Karpas-422 (cell line): ENCODE measurements at places on chromosomes 13 and 19. TPM values are rescaled to one million over a fixed set of nuclear protein-coding genes. Genes with fewer than 3 reads are reported as not detected.

EDDM13 gene
- not detected in 2 replicates for total RNA-seq

PDS5B gene
- total RNA-seq: 30.5 and 61.2 TPM in 2 replicates

PGLYRP1 gene
- not detected in 2 replicates for total RNA-seq

EXOC3L2 gene
- not detected in 2 replicates for total RNA-seq

RPS16 gene
- total RNA-seq: 378 and 758 TPM in 2 replicates

IGFL2 gene
- total RNA-seq: not detected in 2 replicates

TTC9B gene
- total RNA-seq: not detected in 2 replicates

ZNF433 gene
- total RNA-seq: 4.4 and 6.0 TPM in 2 replicates

PTH2 gene
- not detected in 2 replicates for total RNA-seq

CCL25 gene
- not detected in 2 replicates for total RNA-seq

DNA sequence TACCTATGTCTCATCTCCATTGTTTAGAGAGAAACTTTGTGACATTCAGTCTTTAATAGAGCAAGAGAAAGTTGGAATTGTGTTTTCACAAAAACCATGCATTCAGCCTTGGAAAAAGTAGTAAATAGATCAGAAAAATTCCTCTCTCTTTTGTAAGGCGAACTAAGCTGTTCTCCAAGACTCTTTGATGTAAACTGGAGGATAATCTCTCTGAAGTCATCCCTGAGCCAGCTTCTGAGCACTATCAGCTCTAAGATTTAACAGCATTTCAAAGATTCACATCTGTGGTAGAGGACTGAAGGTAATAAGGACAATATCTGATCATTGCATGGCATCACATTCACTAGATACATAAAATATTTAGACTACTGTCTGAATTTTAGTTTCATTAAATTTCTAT lies 904.6 kb upstream of the ATXN8OS start:
- H3K27me3 ChIP-seq: no peaks in the 10 kb centered on the region
- no peaks in the 10 kb centered on the region for H3K36me3 ChIP-seq
- no peak overlapping the region for H3K27ac ChIP-seq
- DNase-seq: no peak
- no peaks in the 10 kb centered on the region; the same call in 1 of the 2 replicates for H3K4me1 ChIP-seq
- no peak overlapping the region for H3K4me3 ChIP-seq

DNA sequence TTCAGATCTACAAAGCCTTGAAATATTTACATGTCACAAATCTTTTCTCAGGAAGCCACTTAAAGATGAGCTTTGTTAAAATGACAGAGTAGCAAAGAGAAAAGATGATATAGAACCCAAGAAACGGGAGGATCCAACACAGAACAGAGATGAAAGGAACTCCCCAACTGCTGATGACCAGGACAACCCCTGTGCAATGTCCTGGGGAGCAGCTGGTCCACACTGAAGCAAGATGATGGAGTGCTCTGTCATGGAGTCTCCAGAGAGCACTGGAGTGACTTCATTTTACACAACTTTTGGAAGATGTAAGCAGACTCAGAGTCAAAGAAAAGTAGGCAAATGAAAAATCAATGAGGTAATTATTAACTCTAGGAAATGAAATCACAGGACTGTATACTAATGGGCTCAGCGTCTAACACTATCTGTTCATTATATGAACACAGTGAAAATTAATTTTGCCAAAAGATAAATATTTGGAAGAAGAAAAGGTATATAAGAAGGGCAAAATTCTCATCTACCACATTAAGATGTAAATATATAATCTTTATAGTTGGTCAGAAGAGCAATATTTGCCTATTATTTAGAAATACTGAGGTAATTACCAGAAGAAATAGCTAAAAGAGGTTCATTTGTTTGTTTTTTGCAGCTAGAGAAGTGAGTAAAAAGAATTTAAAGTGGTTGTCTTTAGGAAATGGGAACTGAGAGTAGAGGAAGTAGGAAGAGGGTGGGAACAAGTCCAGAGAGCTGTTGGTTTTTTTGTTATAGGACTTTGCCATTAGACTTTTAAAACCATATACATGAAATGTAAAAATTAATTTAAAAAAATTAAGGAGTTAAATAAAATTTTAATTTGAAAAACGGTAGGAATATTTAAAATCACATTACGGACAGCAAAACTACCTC lies 30.5 kb downstream of the MTRF1 start:
- peaks cover 4% of the 10 kb centered on the region; the same call in 1 of the 2 replicates for H3K36me3 ChIP-seq
- no peak for DNase-seq
- no peaks in the 10 kb centered on the region for H3K27me3 ChIP-seq
- peaks cover 23% of the 10 kb centered on the region for H3K4me1 ChIP-seq
- peak overlapping the region; percentile 71 for H3K27ac ChIP-seq

DNA sequence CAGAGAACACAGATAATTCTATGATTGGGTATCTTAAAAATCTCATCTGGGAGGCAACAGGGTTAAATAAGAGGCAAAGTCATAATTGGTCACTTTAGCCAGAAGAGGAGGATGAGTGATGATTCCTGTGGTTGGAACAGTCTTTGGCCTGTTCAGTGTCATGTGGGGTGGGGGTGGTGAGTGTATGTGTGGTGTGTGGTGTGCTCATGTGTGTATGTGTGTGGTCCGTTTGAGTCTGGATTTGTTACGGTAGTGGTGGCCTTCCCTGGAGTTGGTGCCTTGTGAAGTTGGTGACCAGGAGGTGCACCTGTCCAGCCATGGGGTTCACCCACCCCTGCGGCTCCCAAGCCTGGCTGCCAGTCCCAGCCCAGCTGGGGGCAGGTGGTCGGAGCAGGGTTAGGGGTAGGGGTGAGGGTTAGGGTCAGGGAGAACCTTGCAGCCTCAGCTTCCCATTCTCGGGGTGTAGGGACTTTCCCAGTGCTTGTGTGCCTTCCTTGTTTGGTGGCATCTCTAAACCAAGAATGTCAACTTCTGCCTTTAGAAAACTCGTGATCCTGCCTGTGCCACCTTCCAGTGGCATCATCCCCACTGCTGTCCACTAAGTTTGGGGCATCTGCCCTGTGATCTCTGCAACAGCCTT lies 97.5 kb downstream of the RAB20 start:
- H3K36me3 ChIP-seq: no peaks in the 10 kb centered on the region
- no peak overlapping the region for H3K4me3 ChIP-seq
- H3K27ac ChIP-seq: no peak overlapping the region
- no peaks in the 10 kb centered on the region for H3K27me3 ChIP-seq
- peaks cover 4% of the 10 kb centered on the region for H3K4me1 ChIP-seq

GRCh38 chr19:28494461-28494860 lies 718.5 kb downstream of the UQCRFS1 start:
- H3K27me3 ChIP-seq: no peaks in the 10 kb centered on the region
- H3K4me1 ChIP-seq: no peaks in the 10 kb centered on the region
- H3K4me3 ChIP-seq: no peak overlapping the region
- no peaks in the 10 kb centered on the region for H3K36me3 ChIP-seq
- no peak overlapping the region for H3K27ac ChIP-seq

DNA sequence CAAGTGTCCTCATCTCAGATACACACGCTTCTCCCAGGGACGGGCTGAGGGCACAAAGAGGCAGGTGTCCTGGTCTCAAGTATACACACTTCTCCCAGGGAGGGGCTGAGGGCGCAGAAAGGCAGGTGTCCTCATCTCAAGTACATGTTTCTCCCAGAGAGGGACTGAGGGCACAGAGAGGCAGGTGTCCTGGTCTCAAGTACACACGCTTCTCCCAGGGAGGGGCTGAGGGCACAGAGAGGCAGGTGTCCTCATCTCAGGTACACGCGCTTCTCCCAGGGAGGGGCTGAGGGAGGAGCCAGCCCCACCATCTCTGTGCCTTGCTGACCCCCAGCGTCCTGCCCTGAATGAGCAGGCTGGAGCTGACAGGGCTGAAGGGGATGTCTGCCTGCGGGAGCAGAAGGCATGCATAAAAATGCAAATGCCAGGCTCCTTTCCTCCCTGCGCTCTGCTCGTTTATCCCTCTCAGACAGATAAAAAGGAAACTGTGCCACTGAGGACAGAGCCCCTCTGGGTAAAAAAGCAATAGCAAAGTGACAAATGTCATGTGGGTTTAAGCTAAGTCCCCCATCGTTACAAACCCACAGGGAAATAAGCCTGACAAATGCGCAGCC lies 96.1 kb upstream of the UQCRFS1 start:
- no peak overlapping the region for H3K4me3 ChIP-seq
- H3K27ac ChIP-seq: no peak overlapping the region
- no peak for DNase-seq
- 0 out of 2 replicates have a peak, but pooled peaks cover 2% of the 10 kb centered on the region for H3K27me3 ChIP-seq
- H3K36me3 ChIP-seq: no peaks in the 10 kb centered on the region

DNA sequence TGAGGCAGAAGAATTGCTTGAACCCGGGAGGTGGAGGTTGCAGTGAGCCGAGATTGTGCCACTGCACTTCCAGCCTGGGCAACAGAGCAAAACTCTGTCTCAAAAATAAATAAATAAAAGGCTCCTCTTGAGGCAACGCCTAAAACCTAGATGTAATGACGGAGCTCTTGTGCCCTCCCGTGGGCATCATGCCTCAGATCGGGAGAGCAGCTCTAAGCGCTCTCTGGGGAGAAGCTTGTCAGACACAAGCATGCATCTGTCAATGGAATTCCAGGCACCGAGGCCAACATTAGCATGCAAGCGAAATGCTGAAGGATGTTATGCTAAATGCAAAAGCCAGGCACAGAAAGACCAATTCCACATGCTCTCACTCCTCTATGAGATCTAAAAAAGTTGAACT lies 45.6 kb upstream of the MRI1 start:
- peak; percentile 50 for DNase-seq
- no peaks in the 10 kb centered on the region for H3K36me3 ChIP-seq
- H3K4me3 ChIP-seq: no peak overlapping the region
- no peaks in the 10 kb centered on the region for H3K27me3 ChIP-seq
- no peaks in the 10 kb centered on the region for H3K4me1 ChIP-seq

DNA sequence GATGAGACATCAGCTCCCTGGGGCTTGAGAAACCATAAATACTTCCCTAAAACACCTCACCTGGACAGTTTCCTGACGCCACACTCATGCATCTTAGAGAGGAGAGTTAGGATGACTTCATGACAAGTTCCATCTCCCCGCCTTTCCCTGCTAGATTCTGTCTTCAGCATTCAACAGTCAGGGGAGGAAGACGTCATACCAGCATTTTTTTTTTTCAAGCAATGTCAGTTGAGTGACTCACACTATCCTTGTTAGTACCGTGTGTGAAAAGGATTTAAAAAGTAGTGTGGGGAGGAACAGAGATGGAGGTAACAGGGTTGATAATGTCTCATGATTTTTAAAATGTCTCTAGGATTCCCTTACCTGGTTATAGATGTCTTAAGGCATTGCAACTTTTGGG lies at the start of gene OR7D2:
TSS of gene OR7D2 (plus strand) at position 79 of the 400 bp plus-strand sequence. CDS start 6,803 bp downstream, outside the sequence.
- no peak for DNase-seq
- H3K36me3 ChIP-seq: no peaks in the 10 kb centered on the region
- no peaks in the 10 kb centered on the region for H3K4me1 ChIP-seq

DNA sequence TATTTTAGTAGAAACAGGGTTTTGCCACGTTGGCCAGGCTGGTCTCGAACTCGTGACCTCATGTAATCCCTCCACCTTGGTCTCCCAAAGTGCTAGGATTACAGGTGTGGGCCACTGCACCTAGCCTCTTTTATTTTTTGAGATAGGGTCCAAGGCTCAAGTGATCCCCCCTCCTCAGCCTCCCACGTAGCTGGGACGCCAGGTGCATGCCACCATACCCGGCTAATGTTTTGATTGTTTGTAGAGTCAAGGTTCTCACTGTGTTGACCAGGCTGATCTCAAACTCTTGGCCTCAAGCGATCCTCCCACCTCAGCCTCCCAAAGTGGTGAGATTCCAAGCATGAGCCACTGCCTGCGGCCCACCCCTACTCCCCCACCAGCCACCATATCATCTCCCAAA lies 6.3 kb downstream of the SLC7A9 start:
- H3K27ac ChIP-seq: no peak overlapping the region
- H3K27me3 ChIP-seq: no peaks in the 10 kb centered on the region
- no peak for DNase-seq
- peaks cover 4% of the 10 kb centered on the region for H3K4me1 ChIP-seq

- no peaks in the 10 kb centered on the region for H3K27me3 ChIP-seq
- H3K4me1 ChIP-seq: no peaks in the 10 kb centered on the region
Measured at GRCh38 chr19:10551698-10552301, 8.1 kb downstream of the ATG4D start.

GRCh38 chr13:98981369-98982080 lies 3.7 kb upstream of the DOCK9 start:
- no peaks in the 10 kb centered on the region for H3K36me3 ChIP-seq
- no peak for DNase-seq
- no peak overlapping the region for H3K4me3 ChIP-seq
- no peak overlapping the region for H3K27ac ChIP-seq
- no peaks in the 10 kb centered on the region for H3K27me3 ChIP-seq
- H3K4me1 ChIP-seq: no peaks in the 10 kb centered on the region

GRCh38 chr13:78709028-78709427 lies 50.1 kb upstream of the OBI1 start:
- no peak overlapping the region for H3K27ac ChIP-seq
- no peak for DNase-seq
- no peaks in the 10 kb centered on the region for H3K4me1 ChIP-seq
- H3K36me3 ChIP-seq: no peaks in the 10 kb centered on the region

- H3K36me3 ChIP-seq: no peaks in the 10 kb centered on the region
- no peak for DNase-seq
- H3K27me3 ChIP-seq: no peaks in the 10 kb centered on the region
- H3K27ac ChIP-seq: no peak overlapping the region
- H3K4me1 ChIP-seq: no peaks in the 10 kb centered on the region
- no peak overlapping the region for H3K4me3 ChIP-seq
Measured at GRCh38 chr13:102688306-102688973, 6.4 kb downstream of the METTL21C start.

- H3K4me1 ChIP-seq: no peaks in the 10 kb centered on the region
- no peak overlapping the region for H3K27ac ChIP-seq
- no peaks in the 10 kb centered on the region for H3K27me3 ChIP-seq
- no peak overlapping the region for H3K4me3 ChIP-seq
- H3K36me3 ChIP-seq: no peaks in the 10 kb centered on the region
Measured at GRCh38 chr19:33273065-33273736, 29.1 kb downstream of the CEBPA start.

GRCh38 chr13:111659219-111659775 lies 338.9 kb downstream of the TEX29 start:
- peaks cover 8% of the 10 kb centered on the region for H3K4me1 ChIP-seq
- DNase-seq: no peak
- no peak overlapping the region for H3K27ac ChIP-seq

DNA sequence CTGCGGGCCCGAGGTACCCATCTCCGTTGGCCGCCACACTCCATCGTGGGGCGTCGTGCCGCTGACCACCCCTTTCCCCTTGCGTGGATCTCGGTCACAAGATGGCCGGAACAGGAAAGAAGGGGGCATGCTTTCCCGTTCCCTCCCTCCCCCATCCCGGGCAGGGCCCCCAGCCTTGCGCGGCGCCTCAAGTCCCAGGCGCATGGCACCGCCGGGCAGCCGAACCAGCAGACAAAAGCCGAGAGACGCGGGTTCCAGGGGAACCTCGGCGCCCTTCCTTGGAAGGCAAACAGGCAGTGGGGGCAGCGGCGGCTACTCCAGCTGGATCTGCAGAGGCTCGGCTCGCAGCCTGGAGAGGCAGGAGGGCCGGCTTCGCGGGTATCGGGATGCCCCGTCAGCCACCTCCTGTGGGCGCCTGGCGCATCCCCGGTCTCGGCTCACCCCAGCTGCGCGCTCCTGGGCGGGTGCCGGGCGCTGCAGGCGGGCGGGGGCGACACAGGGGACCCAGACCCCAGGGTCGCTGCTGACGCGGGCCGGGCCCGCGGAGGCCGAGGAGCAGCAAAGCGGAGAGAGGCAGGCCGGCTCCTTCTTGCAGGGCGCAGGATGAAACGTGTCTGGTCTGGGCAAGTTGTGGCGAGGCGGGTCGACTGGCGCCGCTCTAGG lies 439 bp downstream of the DZIP1 start:
- DNase-seq: no peak
- H3K27ac ChIP-seq: no peak overlapping the region
- H3K27me3 ChIP-seq: no peaks in the 10 kb centered on the region
- H3K4me3 ChIP-seq: no peak overlapping the region
- H3K36me3 ChIP-seq: no peaks in the 10 kb centered on the region
